ENCODE measurements at places on chromosomes 13 and 19.

GRCh38 chr13:53197424-53197823 lies 168.8 kb downstream of the OLFM4 start:
- peak; percentile 36 for DNase-seq

DNA sequence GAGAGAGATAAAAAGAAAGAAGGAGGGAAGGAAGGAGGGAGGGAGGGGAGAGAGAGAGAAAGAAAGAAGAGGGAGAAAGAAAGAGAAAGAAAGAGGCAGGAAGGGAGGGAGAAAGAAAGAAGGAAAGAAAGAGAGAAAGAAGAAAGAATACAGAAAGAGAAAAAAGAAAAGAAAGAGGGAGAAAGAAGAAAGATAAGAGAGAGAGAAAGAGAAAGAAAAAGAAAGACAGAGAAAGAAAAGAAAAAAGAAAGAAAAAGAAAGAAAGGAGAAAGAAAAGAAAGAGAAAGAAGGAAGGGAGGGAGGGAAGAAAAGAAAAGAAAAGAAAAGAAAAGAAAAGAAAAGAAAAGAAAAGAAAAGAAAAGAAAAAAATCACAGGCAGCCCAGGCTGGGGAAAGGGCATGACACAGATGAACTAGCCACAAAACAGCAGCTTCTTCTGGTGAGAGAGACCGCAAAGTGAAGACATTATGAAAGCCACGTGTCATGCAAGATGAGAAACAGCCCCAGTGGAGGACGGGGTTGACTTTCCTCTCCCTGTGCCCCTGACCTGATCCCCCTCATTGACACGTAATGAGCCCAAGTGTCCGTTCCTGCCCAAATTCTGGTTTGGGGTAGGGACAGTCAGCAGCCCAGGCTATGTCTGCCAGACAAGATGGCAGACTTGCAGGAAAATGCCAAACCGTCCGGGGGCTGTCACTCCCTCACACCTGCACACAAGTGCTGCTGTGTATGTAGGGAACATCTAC lies 102.1 kb downstream of the INSR start:
- DNase-seq: no peak

- DNase-seq: no peak
Measured at GRCh38 chr13:99075268-99076191, 97.7 kb upstream of the DOCK9 start.

GRCh38 chr13:21576426-21576825 lies 27.5 kb downstream of the MICU2 start:
- no peak for DNase-seq

GRCh38 chr19:7294558-7295212 lies 471 bp upstream of the INSR start:
- DNase-seq: peak; percentile 2

- no peak for DNase-seq
Measured at GRCh38 chr13:99367106-99367616, 60.0 kb upstream of the GPR183 start.

- DNase-seq: no peak
Measured at GRCh38 chr13:29129616-29130015, 309.5 kb downstream of the MTUS2 start.

DNA sequence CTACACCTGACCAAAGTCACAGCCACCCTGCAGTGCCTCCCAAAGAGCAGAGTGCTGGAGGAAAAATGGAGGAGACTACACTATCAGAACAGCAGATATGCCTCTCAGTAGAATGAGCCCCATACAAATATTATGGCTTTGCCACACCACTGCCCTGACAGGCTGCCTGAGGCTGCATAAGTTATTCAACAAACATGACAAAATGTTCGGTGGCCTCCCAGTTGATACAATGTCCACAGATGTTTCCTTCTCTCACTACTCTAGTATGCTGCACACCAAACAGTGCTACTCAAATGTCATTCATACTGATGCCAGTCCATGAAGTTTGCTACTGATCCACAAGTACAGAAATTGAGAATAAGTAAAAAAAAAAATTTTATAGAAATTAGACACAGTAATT lies 41.0 kb downstream of the N4BP2L2 start:
- no peak for DNase-seq

GRCh38 chr19:31448221-31448657 lies 99.0 kb upstream of the TSHZ3 start:
- DNase-seq: no peak

DNA sequence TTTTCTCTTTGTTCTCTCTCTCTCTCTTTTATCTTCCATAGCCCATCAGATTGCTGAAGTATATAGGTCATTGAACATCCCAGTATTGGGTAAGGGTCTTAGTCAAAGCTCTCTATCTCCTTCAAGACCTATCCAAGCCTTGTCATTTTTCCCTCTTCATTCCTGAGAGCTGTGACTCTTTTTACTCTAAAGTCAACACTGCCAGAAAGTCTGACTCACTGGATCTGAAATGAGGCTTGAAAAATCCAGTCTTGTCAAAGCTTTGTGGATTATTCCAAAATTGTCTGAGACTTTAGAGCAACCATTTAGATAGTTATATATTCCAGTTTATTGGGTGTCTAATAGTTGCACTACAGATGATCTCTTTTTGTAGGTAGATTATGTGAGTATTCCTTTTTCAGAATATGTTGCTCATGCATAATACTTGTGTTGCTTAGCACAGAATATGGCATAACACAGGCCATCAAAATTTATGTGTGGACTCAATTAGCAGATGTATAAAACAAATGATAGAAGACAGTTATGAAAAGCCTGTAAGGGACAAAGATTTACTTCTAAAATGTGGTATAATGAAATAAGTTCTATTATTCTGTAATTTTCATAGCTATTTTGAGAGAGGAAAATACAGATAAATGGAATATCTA lies 389.3 kb upstream of the PCDH9 start:
- DNase-seq: no peak

DNA sequence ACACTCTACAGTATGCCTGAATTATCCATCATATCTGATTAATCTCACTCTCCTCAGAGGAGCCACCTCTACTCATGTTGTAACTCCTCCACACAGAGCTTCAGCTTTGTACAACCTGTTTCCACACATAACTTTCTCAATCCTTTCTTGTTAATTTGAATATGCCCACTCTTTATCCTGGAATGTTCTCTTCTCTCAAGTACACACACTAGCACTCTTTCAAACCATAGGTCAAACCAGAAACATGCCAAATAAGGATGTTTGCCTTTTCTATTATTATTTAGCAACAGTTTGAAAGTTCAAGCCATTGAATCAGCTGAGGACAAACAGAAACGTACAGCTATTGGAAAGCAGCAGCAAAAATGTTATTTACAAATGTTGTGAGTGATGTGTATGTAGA lies 110.3 kb downstream of the MIPEP start:
- no peak for DNase-seq

DNA sequence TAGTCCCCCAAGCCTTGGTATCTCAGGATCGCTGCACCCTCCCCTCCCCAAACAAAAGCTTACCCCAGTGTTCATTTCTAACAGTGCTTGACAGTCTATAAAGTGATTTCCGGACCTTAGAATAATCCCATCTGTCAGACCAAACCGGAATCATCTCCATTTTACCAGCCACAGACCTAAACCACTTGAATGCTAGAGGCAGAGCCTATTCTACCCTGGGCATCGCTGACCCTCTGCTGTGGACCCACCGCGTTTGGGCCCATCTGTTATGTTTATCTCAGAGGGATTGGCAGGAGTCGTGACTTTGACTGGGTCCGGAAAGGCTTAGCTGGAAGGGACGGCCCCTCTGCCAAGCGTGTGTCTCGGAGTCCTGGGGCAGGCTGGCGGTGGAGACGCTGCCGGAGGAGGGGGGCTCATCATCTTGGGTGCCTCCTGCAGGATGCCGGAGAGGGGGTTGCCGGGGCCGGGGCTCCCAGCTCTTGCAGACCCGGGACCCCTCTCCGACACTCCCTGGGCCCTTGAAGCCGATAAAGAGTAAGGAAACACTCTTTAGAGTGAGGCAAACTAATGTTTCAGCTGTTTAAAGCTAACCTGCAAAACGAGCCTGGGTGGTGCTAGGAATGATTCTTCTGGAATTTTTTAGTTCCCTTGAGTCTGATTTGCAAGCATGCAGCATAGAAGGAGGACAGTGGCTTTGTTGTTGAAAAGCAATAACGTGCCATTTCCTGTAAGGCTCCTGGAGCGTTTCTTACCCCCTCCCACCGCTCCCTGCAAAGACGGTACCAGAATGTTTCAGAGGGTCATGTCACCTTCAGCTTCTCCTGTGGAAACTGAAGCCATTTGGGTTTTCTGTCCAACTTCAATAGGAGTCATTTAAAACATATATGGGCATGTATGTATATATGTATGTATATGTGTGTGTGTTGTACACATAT lies 1.3 kb downstream of the SLC25A42 start:
- no peak for DNase-seq

- no peak for DNase-seq
Measured at GRCh38 chr19:41882568-41883462, at the start of gene ARHGEF1. Gene ARHGEF1, plus strand, starts transcription at chr19:41883184. Its CDS starts 4,899 bp downstream, at chr19:41888083.

- DNase-seq: no peak
Measured at GRCh38 chr19:41426952-41427646, at the start of gene B3GNT8. Gene B3GNT8, minus strand, starts transcription at chr19:41427374. Its CDS starts 596 bp downstream, at chr19:41426778.

DNA sequence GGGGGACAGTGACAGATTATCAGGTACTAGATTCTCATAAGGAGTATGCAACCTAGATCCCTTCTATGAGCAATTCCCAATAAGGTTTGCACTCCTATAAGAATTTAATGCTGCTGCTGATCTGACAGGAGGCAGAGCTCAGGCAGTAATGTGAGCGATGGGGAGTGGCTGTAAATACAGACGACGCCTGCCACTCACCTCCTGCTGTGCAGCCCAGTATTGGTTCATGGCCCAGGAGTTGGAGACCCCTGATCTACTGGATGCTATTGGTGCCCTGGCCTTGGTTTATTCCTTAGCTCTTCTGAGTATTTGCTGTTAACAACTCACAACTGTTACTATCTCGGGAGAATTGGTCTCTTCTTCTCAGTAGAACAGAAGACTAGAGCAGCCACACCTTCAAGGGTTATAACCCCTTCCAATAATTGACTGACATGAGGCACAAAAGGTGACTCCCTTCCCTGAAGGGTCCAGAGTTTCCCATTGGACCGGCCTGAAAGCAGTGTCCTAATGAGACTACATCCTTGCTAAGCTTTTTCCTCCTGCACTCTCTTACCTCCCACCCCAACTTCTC lies 35.0 kb upstream of the RBM26 start:
- DNase-seq: no peak

- DNase-seq: no peak
Measured at GRCh38 chr19:32012886-32013631, 332.4 kb upstream of the ZNF507 start.

DNA sequence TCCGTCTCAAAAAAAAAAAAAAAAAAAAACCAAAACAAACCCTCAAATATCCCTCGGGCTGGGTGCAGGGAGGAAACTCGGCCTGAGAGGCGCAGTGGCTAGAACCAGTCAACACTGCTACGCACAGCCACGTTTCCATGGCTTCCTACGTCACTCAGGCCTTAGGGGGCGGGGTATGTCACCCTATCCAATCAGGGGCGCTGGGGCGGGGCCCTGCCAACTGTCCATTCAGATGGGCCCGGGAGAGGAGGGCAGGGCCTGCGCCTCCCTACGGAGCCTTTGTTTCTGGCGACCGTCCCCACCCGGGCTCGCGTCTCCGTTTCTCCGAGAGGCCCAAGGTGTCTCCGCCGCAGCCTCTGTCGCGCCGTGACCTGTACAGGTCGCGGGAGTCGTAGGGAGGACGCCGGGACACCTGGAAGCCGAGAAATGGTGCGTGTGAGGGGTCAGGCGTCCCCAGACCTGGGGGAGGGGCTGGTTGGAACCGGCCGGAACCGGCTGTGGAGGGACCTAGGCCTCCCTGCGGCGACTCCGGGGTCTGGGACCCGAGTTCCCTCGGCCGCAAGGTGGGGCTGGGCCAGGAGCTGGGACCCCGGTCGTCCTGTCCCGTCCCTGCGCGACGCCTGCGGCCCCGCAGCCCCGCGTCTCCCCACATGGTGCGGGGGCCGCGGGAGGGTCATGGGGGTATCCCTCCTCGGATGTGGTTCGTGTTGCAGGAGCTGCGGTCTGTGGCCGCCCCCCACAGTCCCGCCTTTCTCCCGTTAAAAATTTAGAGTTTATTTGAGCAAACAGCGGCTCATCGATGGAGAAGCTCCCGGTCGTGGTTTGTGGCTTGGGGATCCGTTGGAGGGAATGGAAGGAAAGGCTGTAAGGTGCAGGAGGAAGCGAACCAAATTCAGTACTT lies at the start of gene ZNF627:
TSS of gene ZNF627 (plus strand) at position 282 of the 901 bp plus-strand sequence. CDS start at position 427, 145 bp downstream.
- DNase-seq: peak; percentile 93

DNA sequence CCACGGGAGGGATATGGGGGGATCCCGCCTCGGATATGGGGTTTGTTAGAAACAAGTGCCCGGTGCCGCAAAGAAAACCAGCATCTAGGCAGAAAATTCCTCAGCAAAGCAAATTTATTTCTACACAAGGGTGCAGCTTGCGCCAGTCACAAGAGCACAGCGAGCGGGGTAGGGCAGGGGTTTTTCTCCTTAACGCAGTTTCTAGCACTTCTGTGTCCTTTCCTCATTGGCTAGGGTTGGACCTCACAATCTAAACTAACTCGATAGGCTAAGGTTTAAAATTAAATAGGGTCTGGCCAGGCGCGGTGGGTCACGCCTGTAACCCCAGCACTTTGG lies 595 bp downstream of the ZNF440 start:
- DNase-seq: no peak
